Frontal cortex (tissue), 4 donors: ENCODE measurements at places on chromosomes 7 and 10.

- no peak for DNase-seq
These were observed 12.5 kb downstream of the DYNC2I1 start for GRCh38 chr7:158868764-158869410.

DNA sequence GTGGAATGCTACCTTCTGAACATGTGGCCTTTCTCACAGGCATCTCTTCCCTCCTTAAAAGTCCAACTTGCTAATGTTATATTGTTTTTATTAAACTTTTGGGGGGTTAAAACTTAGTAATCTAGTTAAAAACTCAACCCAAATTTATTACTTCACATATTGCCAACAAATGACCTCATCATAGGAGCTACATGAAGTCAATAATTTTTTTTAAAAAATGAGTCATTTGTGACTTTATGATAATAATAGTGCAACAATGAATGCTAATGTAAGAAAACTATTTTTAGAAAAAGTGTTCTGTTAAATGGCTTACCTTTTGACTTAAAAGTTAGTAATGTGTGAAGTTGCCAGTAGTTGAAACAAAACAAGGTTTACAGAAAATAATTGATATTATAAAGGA is 325.9 kb upstream of the FZD1 start:
- DNase-seq, result no peak

DNA sequence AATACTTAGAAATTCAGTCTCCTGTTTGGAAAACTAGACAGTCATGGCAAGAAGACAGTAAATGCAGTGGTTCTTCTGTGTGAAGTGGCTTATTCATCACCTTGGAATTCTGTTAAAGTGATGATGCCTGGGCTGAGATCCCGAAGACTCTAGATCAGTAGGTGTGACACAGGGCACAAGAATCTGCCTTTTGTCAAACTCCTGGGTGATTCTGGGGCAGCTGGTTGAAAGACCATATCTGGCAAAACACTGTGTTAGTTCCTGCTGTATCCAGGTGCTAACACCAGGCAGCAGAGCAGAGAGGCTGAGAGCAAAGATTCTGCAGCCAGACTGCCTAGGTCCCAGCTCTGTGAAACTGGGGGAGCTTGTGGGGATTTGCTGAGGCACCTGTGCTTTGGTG is 26.5 kb downstream of the MRC1 start:
- no peak for DNase-seq

GRCh38 chr10:44278837-44279324 is 106.0 kb downstream of the CXCL12 start:
- no peak for DNase-seq

GRCh38 chr7:75531359-75531821 is 39.3 kb downstream of the SPDYE5 start:
- no peak for DNase-seq

GRCh38 chr7:71804256-71804655 is 607.9 kb downstream of the CALN1 start:
- no peak for DNase-seq

DNA sequence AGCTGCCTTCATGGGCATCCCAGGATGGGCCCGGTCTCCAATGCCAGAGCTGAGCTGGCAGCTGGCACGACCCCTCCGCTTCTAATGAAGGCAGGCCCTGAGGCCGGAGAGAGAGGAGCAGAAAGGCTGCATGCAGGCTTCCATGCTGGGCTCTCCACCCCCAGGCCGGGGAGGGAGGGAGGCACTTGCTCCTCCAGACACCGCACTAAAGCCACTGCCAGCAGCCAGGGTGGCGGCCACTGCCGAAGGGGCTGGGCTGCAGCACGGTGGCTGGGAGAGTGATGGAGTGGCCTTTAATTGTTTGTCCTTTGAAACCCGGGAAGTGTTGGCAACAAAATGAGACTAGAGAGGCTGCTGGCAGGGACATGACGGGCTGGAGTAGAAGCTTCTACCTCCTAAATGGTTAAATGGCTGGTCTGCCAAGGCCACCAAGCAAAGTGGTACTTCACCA is 236.5 kb downstream of the SKAP2 start:
- DNase-seq, result no peak

DNA sequence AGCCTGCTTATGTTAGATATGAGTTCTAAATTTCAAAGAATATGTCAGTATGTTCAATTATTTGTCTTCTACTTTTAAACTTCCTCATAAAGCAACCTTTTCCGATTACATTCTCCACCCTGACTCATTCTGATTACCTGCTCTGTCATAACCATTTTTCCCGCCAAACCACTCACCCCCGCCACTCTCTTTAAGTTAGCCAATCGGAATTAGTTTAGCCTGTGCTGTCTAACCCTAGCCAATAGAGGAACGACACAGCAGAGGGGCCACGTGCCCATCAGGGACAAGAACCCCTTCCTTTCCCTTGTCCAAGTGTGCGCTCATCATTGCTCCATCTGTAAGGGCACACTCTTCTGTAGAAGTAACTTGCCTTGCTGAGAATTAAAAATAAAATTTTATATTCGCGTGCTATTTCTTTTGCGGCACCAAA is 91.4 kb downstream of the CCDC71L start:
- DNase-seq, result no peak

GRCh38 chr10:11076221-11076620 is 58.5 kb downstream of the CELF2 start:
- DNase-seq, result no peak

DNA sequence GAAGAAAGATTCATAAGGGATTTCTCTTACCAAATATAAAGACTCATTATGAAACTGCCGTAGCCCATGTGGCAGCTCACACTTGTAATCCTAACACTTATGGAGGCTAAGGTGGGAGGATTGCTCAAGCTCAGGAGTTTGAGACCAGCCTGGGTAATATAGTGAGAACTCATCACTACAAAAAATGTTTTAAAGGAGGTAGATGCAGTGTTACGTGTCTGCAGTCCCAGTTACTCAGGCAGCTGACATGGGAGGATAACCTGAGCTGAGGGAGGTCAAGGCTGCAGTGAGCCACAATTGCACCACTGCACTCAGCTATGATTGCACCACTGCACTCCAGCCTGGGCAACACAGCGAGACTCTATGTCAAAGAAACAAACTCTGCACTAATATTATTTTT is 18.1 kb upstream of the DNA2 start:
- no peak for DNase-seq

DNA sequence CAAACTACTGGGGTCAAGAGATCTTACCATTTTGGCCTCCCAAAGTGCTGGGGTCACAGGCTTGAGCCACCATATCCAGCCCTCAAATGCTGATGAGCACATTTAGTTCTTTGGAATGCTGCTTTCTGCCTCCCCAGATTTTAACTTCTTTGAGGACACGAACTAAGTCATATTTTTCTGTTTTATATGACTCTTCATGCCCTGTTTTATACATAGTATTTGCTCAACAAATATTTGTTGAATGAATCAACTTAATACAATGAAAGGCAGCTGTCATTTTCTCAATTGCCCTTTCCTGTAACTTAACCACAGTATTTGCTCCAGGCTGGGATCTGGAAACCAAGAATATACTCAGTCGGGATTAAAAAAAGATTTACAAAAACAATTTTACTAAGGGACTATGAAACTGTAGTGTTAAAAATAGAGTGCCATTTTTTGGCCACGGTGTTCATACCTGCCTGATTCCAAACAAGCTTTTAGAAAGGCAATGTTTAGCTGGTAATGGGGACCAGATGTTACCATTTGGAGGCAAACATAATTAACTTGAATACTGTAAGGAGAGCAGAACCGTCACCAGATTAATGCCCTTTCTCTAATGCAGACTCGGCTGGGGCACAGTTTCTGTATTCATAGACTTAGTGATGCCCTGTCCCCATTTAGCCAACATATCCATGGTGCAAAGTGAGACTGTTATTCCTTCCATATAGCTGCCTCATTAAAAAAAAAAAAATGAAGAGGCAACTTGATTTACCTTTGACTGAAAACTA is 117.6 kb downstream of the NRP1 start:
- no peak for DNase-seq

DNA sequence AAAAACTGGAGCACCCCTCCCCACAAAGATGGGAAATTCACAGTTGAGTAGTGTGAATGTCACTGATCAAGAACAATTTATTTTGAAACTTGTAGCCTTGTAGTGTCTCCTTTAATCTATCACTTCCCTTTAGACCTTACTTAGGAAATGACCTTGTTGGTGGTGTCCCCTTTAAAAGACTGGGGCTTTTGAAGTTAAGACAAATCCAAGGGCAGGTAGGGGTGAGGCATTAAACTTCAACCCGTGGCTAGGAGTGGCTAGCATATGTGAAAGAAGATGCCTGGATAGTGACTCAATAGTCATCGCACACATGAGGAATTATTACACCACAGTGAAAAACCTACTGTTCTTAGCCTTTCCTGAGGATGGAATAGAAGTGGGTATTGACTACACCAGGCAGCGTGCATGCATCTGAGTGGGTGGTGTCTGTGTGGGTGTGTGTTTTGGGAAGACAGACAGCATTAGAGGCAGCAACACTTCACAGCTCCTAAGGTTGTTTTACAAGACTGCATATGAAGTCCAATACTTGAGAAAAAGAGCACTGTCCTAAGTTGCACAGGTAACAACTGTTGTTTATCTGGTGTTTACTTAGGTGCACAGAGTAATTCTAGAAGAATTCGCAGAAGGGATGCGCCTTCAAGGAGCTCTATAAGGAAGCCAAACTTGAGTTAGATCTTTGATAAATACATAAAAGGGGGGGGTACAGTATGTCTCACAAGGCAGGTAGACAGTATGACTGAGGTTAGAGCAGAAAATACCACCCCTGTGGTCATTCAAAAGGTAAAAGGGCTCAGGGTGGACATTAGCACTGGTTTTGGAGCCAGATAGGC is 32.9 kb downstream of the ABLIM1 start:
- DNase-seq, result no peak
